WTC11 (cell line): ENCODE measurements at places on chromosomes 1 and 21. TPM values are rescaled to one million over a fixed set of nuclear protein-coding genes. Genes with fewer than 3 reads are reported as not detected.

APOBEC4 gene
- not detected in 3 replicates for total RNA-seq

- H3K27me3 ChIP-seq, result peaks cover 2% of the 10 kb centered on the region; the same call in 1 of the 2 replicates
- H3K36me3 ChIP-seq, result no peaks in the 10 kb centered on the region
- no peak overlapping the region for H3K27ac ChIP-seq
These were observed 16.9 kb downstream of the MATN1 start for GRCh38 chr1:30706528-30706927.

LEFTY2 gene
- 13.9 to 15.5 TPM (median 14.0 TPM) in 3 replicates for total RNA-seq

GRCh38 chr1:240608707-240609106 lies 3.2 kb downstream of the GREM2 start:
- no peak overlapping the region for H3K27ac ChIP-seq
- no peaks in the 10 kb centered on the region for H3K36me3 ChIP-seq
- no peak overlapping the region for H3K4me3 ChIP-seq
- DNase-seq, result peak; percentile 22
- peaks cover 22% of the 10 kb centered on the region for H3K27me3 ChIP-seq

FAM151A gene
- total RNA-seq, result 0.11 TPM in 1 of 3 replicates, not detected in the others

GRCh38 chr21:41612674-41613532 lies 104.9 kb upstream of the TMPRSS2 start:
- H3K4me3 ChIP-seq, result peak overlapping the region; percentile 30
- H3K27me3 ChIP-seq, result peaks cover 6% of the 10 kb centered on the region
- peaks cover 17% of the 10 kb centered on the region for H3K4me1 ChIP-seq

DNA sequence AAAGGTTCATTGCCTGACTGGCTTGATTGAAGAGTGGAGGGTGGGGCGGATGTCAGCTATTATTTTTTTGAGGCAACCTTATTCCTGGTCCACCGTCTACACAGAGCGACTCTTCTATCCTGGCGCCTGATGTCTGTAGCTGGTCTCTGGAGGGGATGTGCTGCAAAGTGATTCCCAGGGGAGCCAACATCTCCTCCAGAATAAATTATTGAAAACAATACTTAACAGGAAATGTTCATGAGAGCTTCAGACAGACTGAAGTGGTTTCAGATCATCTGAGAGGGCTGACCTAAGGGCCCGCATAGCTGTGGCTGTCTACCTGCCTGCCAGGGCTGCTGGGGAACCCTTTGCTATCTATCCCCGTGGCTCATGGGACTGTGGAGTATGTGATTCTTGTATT lies 66.7 kb downstream of the TEX35 start:
- H3K36me3 ChIP-seq, result no peaks in the 10 kb centered on the region
- H3K4me1 ChIP-seq, result peaks cover 74% of the 10 kb centered on the region
- no peak overlapping the region for H3K27ac ChIP-seq
- no peak for DNase-seq
- peaks cover 5% of the 10 kb centered on the region for H3K27me3 ChIP-seq
- H3K4me3 ChIP-seq, result no peak overlapping the region

GRCh38 chr1:234697741-234698140 lies 87.8 kb upstream of the IRF2BP2 start:
- no peaks in the 10 kb centered on the region for H3K27me3 ChIP-seq
- no peaks in the 10 kb centered on the region for H3K36me3 ChIP-seq
- no peak for DNase-seq
- no peak overlapping the region for H3K4me3 ChIP-seq

DNA sequence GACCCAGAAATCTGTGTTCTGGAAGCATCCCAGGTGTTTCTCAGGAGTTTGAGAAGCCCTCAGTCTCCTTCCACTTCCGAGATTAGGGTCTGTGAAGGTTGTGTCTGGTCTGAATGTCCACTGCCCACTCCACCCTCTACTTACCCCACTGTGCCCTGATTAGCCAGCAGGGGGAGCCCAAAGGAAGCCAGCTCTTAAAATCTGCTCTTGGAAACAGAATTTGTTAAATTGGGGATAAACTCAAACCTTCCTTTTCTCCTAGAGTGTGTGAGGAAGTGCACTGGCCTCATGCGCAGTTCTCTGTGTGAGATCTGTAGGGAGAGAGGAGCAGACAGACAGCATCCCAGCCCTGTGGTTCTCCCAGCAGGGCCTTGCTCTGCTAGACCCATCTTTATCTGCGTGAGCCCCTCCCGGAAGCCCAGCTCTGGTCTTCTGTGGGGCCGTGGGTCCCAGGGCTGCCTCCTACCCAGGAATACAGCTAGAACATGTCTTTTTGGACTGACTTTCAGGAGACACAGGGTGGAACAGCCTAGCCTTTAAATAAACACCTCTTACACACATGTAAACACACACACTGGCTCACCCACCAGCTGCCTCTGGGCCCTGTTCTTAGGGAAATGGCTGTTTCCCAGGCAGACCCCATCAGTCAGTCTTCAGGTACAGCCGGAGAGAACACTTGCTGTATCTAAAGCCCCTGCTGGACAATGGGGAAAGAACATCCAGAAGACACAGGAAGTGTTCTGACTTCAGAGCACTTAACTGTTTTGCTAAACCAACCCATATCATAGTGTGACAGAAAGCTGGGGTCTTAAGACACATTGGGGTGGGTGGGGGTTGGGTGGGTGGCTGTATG lies 52.2 kb downstream of the SMYD2 start:
- peak; percentile 65 for DNase-seq
- peaks cover 41% of the 10 kb centered on the region for H3K4me1 ChIP-seq
- no peaks in the 10 kb centered on the region for H3K27me3 ChIP-seq
- no peak overlapping the region for H3K4me3 ChIP-seq
